DMS 273 treated with DMSO at 0.1 percent for 48 hours (cell line): ENCODE measurements at places on chromosomes 3 and 15.

GRCh38 chr15:90099072-90099867 lies 3.0 kb downstream of the IDH2 start:
- DNase-seq, result no peak

DNA sequence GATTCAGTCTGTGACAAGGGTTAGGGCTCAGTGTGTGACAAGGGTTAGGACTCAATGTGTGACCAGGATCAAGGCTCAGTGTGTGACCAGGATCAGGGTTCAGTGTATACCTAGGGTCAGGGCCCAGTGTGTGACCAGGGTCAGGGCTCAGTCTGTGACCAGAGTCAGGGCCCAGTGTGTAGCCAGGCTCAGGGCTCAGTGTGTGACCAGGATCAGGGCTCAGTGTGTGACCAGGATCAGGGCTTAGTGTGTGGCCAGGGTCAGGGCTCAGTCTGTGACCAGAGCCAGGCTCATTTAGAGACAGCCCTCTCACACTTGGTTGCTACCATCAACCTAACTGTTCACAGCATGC lies 24.2 kb downstream of the LOXL1 start:
- DNase-seq, result no peak

DNA sequence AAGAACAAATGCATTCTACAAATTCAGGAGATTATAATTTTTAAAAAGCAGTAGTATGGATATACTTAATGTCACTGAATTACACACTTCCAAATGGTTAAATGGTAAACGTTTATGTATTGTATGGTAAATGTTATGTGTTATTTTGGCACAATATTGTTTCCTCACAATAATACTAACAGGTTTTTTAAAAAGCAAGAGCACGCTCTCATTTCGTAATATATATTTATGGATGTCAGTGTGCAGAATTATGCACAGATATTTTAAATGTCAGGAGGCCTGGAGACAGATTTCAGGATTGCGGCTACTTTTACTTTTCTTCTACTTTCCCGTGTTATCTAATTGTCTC lies 533 bp downstream of the ZNF445 start:
- DNase-seq, result no peak

GRCh38 chr15:78943692-78944091 lies 1.2 kb downstream of the CTSH start:
- DNase-seq, result no peak

DNA sequence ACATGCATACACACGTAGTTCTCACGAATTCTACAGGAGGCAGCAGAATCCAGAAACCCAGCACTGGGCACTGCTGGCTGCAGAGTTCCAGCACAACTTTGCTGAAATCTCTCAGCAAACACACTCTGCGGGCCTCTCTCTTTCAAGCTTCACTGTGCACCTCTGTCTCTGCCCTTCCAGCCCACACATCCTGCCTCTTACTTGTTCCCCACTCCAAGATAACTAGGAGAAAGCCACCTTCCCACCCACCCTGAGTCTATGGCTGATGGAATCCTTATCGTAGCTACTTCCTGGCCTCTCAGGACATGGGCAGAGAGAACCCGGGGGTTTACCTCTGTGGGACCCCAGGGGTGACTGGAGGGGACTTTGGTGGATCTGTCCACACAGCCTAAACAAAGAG lies 11.9 kb downstream of the ANP32A start:
- DNase-seq, result no peak

- no peak for DNase-seq
Observed at GRCh38 chr3:191775451-191776233, 314.7 kb downstream of the PYDC2 start.

DNA sequence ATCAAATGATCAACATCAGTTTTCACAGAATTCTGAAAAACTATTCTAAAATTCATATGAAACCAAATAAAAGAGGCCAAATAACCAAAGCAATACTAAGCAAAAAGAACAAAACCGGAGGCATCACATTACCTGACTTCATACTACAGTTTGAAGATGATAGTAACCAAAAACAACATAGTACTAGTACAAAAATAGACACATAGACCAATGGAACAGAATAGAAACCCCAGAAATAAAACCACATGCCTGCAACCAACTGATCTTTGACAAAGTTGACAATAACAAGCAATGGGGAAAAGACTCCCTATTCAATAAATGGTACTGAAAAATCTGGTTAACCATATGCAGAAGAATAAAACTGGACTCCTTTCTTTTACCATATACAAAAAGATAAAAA lies 75.7 kb upstream of the FXR1 start:
- DNase-seq, result no peak

- DNase-seq, result no peak
Observed at GRCh38 chr3:99111235-99111634, 209.7 kb upstream of the DCBLD2 start.

- no peak for DNase-seq
Observed at GRCh38 chr15:49737127-49737526, 116.3 kb downstream of the DTWD1 start.

DNA sequence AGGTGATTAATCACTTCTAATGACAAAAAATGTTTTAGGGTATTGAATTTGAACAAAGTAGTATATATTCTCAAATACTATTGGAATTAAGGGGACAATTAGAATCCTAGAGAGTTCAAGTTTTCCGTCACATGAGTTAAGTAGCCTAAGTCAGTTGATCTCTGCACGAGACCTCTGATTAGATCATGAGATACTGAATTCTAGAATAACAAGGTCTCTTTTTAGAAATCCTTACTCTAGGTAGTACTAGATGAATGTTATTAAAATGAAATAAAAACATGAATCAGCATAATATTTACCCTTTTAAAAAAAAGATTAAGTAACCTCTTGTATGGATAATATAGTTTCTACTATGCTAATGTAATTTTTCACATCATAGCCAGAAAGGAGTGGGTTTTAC lies 43.4 kb downstream of the MYO5A start:
- no peak for DNase-seq

GRCh38 chr3:136535906-136536305 lies 216.3 kb downstream of the STAG1 start:
- no peak for DNase-seq

GRCh38 chr3:29718661-29719065 lies 437.8 kb downstream of the RBMS3 start:
- no peak for DNase-seq

GRCh38 chr15:77326366-77326765 lies 93.5 kb downstream of the PEAK1 start:
- DNase-seq, result no peak

DNA sequence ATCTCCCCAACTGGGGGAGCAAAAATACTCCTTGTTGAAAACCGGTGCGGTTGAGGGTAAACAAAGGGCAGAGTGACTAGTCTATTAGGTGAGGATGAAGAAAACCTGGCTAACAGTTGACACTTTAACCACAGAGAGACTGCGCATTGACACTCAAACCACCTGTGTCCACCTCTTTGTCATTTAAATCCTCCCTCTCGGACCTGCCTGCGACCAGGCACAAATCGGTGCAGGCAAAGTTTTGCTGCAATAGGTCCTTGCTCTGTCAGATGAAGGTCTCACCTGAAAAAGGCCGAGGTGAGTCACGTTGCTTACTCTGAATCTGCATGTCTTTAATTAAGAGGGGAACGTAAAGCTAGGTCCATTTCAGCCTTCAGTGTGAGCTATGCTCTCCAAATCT lies 494.1 kb upstream of the DPPA4 start:
- no peak for DNase-seq

- no peak for DNase-seq
Observed at GRCh38 chr15:49918121-49918520, 200.9 kb downstream of the ATP8B4 start.

- no peak for DNase-seq
Observed at GRCh38 chr15:75107908-75108838, 84.8 kb downstream of the PPCDC start.

GRCh38 chr3:136141291-136141785 lies 54.8 kb downstream of the MSL2 start:
- DNase-seq, result no peak

- DNase-seq, result no peak
Observed at GRCh38 chr3:117790235-117790987, 1080.8 kb downstream of the TUSC7 start.

GRCh38 chr15:85690561-85691231 lies 104.0 kb downstream of the KLHL25 start:
- DNase-seq, result no peak

- no peak for DNase-seq
Observed at GRCh38 chr15:62541250-62541649, 376.2 kb upstream of the C2CD4B start.

- no peak for DNase-seq
Observed at GRCh38 chr3:146148468-146148931, 12.5 kb downstream of the PLOD2 start.
